ENCODE measurements at places on chromosomes 2 and 18.

- no peak for DNase-seq
Observed at GRCh38 chr2:183063083-183063482, 15.5 kb upstream of the DUSP19 start.

DNA sequence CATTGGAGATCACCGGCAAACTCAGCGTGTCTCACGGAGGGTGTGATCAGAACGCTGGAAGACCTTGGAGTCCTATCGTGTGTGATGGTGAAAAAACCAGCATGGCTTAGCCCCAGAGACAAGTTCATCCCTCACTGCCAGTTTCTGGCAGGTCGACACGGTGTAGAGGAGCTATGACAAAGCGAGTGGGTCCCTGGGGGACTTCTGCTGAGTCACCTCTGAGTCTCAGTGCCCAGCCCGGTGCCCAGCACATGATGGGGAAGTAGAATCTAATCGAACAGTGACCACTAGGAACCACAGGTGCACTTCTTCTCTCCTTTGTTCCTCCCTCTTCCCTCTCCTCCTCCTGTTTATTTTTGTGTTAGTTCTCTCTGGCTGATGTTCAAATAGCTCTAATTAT, 45.9 kb upstream of the KCNF1 start:
- no peak for DNase-seq

- DNase-seq: no peak
Observed at GRCh38 chr2:96947949-96948833, 38.2 kb downstream of the FAM178B start.

DNA sequence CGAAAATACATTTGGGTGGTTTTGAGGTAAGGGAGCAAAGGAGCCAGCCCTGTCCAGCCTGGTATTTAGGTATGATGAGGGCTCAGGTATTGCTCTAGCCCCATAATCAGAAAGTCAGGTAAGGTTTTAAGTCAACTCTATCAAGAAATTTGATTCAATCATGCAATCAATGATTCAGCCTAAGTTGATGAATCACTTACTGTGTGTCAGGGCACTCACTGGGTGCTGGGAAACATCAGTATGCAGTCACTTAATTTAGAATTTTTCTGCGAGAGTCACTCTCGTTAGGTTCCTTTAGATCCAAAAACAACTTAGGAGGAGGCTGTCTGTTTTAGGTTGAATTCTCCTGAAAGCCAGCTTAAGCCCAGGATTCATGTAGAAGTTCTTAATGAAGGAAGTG, 17.7 kb upstream of the SERPINB2 start:
- DNase-seq: no peak

- DNase-seq: no peak
Observed at GRCh38 chr2:110655701-110656100, 22.2 kb downstream of the BUB1 start.

GRCh38 chr2:25623361-25623760, 50.0 kb downstream of the DTNB start:
- DNase-seq: no peak

DNA sequence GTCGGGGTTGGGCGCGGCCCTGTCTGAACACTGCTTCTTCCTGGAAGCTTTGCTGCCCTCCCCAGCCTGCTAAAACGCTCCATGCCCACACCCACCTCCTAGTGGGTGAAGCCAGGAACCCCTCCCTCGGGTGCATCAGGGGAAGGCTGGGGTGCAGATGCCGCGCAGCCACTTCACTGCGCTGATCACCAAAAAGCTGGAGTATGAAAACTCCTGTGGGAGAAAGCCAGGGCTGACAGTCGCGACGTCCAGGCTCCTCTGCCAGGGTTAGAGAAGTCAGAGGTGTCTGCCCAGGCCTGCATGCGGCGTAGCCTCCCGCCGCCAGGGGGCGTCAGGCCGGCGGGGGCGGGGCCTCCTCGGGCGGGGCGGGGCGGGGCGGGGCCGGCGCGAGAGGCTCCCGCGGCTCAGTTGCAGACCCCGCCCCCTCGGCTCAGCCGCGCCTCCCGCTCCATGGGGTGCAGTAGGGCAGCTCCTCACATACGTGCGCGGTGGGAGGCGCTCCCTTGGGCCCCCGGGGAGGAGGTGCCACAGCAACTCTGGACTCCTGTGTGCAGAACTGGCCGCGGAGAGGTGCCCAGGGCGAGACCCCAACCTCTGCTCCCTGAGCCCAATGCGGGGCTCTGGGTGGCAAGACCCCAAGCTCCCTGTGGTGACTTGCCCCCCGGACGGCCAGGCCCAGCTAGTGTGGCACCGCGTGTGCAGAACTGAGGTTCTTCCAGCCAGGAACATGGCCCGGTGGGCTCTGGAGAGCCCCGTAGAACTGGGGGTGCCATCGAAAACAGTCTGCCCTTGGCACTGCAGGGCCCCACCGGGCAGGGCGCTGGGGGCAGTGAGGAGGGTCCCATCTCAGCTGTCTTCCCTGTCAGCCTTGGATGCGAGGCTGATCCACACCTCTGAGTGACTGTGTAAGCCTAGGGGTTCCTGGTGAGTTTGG, 1.8 kb upstream of the RNPEPL1 start:
- DNase-seq: peak; percentile 92

DNA sequence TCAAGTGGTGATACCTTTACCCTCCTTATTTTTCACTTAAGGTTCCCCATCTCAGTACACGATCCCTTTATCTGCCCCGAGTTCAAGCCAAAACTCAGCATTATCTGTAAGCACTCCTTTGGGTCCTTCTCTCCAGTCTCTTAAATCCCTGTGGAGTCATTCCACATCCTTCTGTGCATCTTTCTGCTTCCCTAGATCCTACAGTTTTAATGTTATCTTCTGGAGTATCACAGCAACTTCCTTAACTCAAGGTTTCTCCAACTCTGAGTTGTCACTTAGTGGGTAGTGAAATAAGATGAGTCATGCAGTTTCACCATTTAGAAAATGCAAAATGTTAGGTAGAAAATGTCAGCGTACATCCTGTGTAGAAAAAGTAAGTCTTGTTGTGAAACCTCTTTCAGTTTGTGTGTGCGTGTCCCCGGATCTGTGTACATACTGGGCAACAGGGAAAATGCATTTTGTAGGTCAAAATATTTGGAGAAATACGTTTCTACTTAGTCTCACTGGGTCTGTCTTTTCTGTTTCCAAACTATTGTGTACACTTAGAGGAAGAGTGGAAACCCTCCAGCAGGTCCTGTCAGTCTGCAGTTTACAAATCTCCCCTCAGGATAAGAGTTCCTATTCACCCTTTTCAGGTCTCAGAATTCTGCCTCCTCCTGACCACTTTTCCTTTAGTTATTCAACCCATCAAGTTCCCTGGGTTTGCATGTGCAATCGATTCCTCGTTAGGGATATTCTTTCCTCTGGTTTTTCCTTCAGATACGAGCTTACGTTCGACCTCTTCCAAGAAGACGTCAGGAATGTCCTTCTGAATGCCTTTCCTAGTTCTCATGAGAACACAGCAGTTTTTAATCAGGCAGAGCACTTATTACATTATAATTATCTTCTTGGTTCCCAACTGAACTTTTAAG, 154.8 kb downstream of the TGIF1 start:
- no peak for DNase-seq

GRCh38 chr2:74872389-74872836, 38.5 kb downstream of the HK2 start:
- no peak for DNase-seq

GRCh38 chr2:204726831-204727230, 181.6 kb downstream of the PARD3B start:
- DNase-seq: no peak

DNA sequence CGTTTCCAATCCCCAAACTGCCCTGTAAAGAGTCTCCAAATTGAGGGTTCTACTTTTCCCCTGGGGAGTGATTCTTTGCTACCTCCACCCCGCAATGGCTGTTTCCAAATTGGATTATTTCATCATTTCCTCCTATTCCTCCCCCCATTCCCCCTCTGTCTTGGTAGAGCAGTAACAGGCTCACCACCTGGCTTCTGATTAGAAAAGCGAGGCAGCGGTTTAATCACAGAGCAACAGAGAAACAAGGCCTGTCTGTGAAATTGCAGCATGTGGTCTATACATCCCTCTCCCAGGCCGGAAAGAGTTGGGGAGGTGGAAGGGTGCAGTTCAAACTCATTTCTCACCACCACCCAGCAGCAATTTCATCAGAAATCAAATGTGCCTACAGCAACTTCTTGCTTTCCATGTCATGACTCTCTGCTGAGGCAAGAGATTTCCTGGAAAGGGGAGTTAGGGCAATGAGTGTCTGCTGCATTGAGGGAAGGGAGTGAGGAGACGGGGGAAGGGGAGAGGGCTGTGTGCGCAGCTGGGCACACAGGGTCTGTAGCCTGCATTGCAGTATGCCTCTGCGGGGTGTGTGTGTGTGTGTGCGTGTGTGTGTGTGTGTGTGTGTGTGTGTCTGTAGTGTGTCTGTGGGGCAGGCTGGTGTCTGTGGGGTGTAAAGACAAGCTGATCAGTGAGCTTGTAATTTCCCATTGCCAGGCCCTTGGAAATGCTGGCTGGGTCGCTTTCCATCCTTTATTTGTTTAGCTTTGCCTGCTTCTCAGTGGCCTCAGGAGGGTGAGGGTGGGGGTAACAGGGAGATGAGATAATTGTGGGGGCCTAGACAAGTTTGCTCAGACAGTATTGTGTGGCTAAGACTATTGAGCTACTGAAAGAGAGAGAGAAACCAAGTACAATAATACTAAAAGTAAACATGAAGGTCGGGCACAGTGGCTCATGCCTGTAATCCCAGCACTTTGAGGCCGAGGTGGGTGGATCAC, 13.5 kb upstream of the IGFBP2 start:
- DNase-seq: no peak

GRCh38 chr2:157264099-157264498, 6.6 kb downstream of the GALNT5 start:
- DNase-seq: no peak

GRCh38 chr2:71611247-71611646, 157.9 kb downstream of the DYSF start:
- DNase-seq: no peak

DNA sequence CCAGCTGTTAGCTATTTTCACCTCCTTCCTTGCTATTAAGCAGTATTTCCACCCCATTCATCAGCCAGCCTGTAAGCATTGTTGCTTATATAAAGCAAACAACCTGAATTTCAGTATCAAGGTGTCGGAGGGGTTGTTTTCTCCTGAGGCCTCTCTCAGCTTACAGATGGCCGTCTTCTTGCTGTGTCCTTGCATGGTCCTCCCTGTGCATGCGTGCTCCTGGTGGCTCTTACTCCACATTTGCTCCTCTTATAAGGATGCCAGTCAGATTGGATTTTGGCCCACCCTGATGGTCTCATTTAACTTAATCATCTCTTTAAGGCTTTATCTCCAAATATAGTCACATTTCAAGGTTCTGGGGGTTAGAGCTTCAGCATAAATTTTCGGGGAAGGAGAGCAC, 2.6 kb downstream of the MAIP1 start:
- no peak for DNase-seq

GRCh38 chr18:77208964-77209363, 40.7 kb upstream of the GALR1 start:
- DNase-seq: no peak

DNA sequence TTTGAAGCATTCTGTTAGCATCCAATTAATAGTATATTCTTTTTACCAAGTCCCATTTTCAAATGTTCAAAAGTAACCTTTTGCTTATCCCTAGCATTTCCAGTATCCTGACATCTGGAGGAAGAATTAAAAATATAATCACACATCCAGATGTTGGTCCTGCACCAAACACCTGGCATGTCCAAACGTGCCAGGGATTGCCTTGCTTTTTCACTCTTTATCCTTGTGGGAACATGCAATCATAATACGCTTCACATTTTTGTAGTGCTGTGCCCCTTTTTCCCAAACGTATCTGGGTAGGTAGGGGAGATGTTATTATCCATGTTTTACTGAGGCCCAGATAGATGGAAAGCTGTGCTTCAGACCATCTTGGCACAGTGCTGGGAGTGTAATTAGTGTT, 133.0 kb downstream of the TPGS2 start:
- no peak for DNase-seq

- DNase-seq: no peak
Observed at GRCh38 chr18:48230467-48231113, 178.6 kb downstream of the ZBTB7C start.

- DNase-seq: no peak
Observed at GRCh38 chr18:55790296-55790695, 202.3 kb upstream of the TCF4 start.

DNA sequence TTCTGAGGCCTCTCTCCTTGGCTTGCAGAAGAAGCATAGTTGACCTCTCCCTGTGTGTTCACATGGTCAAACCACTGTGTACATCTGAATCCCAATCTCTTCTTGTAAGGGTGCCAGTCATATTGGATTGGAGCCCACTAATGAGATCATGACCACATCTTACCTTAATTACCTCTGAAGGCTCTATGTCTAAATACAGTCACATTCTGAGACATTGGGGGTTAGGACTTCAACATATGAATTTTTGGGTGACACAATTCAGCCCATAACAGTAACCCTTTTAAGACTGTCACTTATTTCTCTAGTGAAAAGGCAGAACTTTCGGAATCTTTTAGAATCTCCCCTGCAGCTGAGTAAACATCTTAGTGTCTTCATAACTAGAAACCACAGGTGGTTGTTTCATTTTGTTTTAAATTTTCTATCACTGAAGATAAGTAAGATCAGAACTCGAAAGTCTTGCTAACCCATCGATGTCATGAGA, 33.3 kb downstream of the BMP10 start:
- DNase-seq: no peak

DNA sequence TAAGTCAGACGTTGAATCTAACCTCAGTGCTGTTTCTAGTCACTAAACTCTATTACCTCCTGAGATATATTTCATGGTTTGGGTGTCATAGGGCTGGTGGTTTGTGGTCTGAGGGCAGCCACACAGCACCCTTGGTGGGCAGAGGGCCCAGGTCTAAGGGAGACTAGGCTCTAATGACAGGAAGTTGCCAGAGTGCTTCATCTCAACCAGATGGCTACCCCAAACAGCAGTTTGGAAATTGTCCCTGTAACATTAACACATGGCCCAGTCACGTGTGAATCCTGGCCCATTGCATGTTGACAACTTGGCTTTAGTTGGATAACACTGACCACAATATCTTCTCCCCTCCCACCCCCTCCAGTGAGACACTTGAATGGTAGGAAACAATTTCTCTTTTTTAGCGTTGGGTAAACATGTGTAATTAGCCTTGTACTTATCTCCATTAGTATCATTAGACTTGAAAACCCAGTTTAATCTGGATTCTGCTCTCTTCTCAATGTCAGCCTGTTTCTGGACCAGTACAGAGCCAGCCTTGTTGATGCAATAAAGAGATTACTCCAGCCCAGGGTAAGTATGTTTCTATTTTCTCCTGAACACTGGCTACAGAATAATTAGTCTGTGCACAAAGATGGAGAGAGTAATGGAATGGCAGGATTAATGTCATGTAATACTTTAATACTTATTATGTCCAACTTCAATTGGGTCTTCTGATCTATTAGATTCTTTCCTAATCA, 187.8 kb upstream of the SIX3 start:
- DNase-seq: no peak

DNA sequence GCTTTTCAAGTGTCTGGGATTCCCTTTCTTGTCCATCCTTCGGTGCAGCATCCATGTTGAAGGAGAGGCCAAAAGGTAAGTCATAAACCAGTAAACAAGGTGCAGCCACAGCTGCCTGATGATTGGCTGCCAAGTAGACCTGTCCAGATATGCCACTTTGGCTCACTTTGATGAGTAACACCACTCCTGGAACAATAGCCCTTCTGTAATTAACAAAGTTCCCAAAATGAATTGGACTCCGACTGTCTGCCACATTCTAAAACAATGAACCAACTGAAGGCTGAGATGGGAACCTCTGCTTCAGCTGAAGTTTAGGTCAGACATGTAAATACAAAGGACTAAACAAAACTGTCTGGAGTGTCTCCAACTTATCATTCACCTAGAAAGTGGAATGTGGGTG, 82.2 kb upstream of the LGALSL start:
- DNase-seq: no peak

Data from effector CD4-positive, alpha-beta T cell (primary cell).